ENCODE measurements at places on chromosomes 6 and 20.

DNA sequence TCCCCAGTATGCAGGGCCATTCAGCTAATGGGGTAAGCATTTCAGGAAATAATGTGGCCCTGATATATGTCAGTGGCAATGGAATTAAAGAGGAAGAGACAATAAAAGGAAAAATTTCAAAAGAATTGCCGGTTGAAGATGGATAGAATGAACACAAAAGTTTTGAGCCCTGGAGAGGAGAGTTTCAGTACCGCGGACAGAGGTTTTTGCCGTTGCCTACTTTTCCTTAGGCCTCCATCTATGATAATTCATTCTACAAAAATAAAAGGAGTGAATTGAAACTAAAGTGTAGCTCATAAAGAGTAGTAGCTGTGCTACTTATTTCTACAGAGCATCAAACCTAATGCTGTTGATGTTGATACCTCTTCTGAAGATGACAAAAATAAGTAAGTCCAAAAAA lies 140.7 kb downstream of the RNASET2 start:
- peak; percentile 22 for DNase-seq

DNA sequence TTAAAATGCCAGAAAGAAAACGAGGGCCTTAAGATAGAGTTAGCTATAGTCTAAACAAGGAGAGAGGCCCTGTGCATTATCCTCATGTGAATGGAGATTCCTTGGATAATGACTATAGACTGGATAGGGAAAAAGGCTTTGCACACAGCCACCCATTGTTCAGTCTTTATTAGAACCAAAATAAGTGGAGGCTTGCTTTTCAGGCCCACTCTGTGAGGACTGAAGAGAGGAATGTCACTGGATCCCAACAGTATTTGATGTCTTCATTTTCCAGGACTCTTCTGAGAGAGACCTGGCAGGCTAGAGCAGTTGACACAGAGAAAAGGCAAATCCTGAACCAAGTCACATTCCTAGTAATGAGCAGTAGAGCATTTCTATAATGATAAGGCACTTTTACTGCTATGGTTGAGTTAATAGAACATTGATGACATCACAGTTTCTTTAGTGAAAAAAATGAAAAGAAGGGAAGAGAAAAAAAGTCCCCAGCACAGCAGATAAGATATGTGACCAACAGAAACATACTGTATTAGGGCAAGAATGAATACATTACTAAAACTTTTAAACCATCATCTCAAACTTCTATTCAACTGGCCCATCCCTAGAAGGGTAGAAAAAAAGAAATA lies 315.1 kb downstream of the EPHA7 start:
- no peak for DNase-seq

DNA sequence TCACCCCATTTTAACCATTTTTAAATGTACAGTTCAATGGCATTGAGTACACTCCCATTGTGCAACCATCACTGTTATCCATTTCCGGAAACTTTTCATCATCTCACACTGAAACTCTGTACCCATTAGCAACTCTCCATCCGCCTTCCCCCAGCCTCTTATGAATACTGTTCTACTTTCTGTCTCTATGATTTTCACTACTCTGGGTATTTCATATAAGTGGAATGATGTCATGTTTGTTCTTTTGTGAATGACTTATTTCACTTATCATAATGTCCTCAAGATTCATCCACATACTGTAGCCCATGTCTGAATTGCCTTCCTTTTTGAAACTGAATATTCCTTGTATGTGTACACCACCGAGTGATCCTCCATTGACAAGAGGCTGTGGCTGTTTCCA lies 92.9 kb upstream of the TOX2 start:
- DNase-seq, result no peak

- DNase-seq, result no peak
These were observed 79.4 kb upstream of the FRMD1 start for GRCh38 chr6:168158213-168158979.

GRCh38 chr6:32117461-32117860 lies 8.3 kb upstream of the TNXB start:
- no peak for DNase-seq

- DNase-seq, result no peak
These were observed 48.9 kb upstream of the NELFCD start for GRCh38 chr20:58932170-58932569.

- DNase-seq, result no peak
These were observed 42.8 kb upstream of the RNF8 start for GRCh38 chr6:37310966-37311365.

DNA sequence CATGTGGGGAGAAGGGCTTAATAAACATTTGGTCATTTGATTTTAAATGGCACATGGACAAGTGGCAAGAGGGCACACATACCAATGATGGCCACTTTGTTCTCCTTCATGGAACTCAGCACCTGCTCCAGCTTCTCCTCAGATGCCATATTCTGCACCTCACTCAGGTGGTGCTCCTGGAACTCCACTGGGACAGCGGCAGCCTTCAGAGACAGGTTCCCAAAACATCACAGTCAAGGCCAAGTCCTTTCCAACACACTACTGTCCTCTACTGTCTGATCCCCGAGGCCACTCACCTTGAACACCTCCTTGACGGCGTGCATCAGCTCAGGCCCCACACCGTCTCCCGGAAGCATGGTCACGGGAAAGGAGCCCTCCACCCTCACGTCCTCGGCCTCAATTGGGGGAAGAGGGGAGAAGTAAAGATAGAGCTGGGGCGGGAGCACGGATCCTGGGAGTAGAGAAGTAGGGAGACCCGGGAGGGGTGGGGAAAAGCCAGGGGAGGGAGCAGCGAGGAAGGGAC lies 591 bp downstream of the IDH3B start:
- no peak for DNase-seq

- no peak for DNase-seq
These were observed 14.4 kb upstream of the PPP1R14C start for GRCh38 chr6:150128425-150128824.

GRCh38 chr6:89217299-89217910 lies at the start of gene GABRR1:
Gene GABRR1, minus strand, starts transcription at chr6:89217358. Its CDS starts 36 bp downstream, at chr6:89217322.
- DNase-seq, result peak; percentile 27

GRCh38 chr20:772806-773205 lies 4.5 kb upstream of the SLC52A3 start:
- no peak for DNase-seq

Measured in left kidney (tissue), 8 donors.